Stimulated activated CD8-positive, alpha-beta memory T cell treated with anti-CD3 and anti-CD28 coated beads, Interleukin-7, amount 100 ng/mL, for 24 hours (primary cell): ENCODE measurements at places on chromosomes 7 and 10.

GRCh38 chr7:107789647-107790046, 13.4 kb downstream of the SLC26A3 start:
- no peak for DNase-seq

- DNase-seq, result no peak
Measured at GRCh38 chr10:95278061-95278988, 12.5 kb downstream of the PDLIM1 start.

GRCh38 chr10:29960261-29960660, 99.1 kb downstream of the JCAD start:
- no peak for DNase-seq

DNA sequence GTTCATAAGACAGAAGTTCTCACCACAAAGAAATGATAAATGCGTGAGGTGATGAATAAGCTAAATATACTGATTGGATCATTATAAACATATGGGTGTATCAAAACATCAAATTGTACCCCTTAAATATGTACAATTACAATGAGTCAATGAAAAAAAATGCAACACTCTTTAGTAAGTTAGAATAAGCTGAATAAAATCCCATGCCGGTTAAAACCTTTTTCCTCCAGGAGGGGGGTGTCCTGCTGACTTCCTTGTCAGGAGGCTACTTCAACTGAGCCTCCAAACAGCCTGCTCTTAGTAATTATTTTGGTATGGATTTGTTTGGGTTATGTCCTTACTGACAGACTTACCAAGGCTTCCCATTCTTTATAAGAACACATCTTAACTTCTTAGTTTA, 649.1 kb downstream of the INHBA start:
- DNase-seq, result no peak

- no peak for DNase-seq
Measured at GRCh38 chr7:155007947-155008346, 5.0 kb upstream of the PAXIP1 start.

DNA sequence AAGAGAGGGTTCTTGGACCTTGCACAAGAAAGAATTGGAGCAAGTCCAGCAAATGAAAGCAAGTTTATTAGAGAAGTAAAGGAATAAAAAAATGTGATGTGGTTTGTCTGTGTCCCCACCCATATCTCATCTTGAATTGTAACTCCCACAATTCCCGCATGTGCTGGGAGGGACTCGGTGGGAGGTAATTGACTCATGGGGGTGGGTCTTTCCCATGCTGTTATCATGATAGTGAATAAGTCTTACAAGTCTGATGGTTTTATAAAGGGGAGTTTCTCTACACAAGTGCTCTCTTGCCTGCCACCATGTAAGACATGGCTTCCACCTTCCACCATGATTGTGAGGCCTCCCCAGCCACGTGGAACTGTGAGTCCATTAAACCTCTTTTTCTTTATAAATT, 39.2 kb upstream of the FZD9 start:
- DNase-seq, result no peak

- DNase-seq, result no peak
Measured at GRCh38 chr10:74145133-74145532, 5.5 kb downstream of the AP3M1 start.

- no peak for DNase-seq
Measured at GRCh38 chr7:139072796-139073195, 36.7 kb downstream of the ZC3HAV1 start.

DNA sequence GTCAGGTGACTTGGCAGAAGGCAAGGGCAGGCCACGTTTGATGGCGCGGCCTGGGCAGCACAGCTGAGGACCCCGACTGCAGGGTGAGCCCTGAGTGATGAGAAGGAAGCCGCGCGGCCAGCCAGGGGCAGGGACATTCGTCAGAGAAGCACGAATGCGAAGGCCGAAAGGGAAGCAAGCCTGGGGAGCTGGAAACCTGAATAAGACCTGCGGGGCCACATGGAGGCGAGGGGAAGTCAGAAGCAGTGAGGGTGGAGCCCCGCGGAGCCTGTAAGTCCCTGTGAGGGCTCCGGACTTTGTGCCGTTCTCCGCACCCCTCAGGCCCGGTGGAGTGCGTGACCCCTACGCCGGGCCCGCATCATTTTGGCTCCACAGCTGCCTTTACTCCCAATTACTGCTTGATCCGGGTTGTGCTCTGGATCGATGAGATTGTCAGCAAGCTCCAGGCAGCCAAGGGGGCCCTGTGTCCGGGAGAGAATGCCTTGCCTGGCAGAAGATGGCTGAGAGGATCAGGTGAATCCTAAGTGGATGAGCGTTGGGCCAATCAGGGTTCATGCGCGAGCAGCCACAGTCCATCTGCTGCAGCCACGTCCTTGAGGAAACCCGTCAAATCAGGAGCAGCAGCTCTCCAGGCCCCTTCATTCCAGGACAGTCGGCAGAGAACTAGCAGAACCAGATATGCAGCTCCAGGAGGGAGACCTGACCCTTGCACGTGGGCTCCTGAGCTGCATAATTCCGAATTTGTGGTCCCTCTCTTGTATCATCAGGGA, 293.3 kb upstream of the SHH start:
- no peak for DNase-seq

GRCh38 chr7:46290374-46291049, 369.4 kb upstream of the IGFBP3 start:
- no peak for DNase-seq

- no peak for DNase-seq
Measured at GRCh38 chr10:14200698-14201544, 129.8 kb downstream of the FRMD4A start.

- DNase-seq, result peak; percentile 2
Measured at GRCh38 chr10:15585303-15585715, 134.4 kb downstream of the ITGA8 start.

DNA sequence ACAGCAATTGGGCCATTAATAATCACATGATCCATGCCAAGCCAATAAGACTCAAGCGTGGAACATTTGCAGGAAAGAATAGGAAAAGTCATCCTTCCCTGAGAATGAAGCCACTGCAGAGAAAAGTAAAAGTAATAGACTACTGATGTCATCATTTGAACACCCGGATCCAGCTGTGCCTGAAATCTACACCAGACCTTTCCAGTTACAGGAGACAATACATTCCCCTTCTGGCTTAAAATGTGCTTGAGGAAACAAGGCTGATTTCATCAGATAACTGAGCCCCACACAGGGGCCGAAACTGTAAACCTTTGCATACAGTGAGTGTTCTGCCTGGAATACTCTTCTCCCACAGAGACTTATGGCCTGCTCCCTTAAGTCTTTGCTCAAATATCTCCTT, 232.8 kb downstream of the KCNMA1 start:
- DNase-seq, result no peak

- no peak for DNase-seq
Measured at GRCh38 chr7:41706228-41706930, 3.5 kb upstream of the INHBA start.

- DNase-seq, result no peak
Measured at GRCh38 chr10:44237364-44238049, 147.4 kb downstream of the CXCL12 start.

- no peak for DNase-seq
Measured at GRCh38 chr7:13279854-13280435, 592.5 kb downstream of the ARL4A start.

DNA sequence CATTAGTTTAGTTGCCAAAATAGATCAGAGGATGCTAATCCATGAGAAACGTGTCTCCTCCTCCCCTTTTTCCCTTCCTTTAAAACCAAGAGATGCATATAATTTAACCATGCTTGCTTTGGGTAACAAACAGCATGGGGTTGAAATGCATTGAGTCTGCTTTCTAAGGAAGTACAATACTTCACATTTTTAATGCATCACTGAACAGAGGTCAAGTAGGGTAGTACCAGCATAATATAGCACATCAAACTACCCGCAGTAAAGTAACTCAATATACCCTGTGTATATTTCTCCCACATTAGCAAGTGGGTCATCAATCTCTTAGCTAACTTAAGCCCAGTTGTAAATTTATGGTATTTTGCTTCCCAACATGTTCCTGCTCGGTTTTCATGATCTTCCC, 239.3 kb upstream of the SEMA3C start:
- no peak for DNase-seq

- DNase-seq, result no peak
Measured at GRCh38 chr10:133412381-133412711, 12.1 kb downstream of the SPRN start.

GRCh38 chr7:150435390-150436073, 14.9 kb upstream of the GIMAP8 start:
- DNase-seq, result no peak

GRCh38 chr10:132942101-132943057, at the start of gene CFAP46:
TSS of gene CFAP46 (minus strand) at chr10:132942570. CDS start at chr10:132942484, 86 bp downstream.
- no peak for DNase-seq

DNA sequence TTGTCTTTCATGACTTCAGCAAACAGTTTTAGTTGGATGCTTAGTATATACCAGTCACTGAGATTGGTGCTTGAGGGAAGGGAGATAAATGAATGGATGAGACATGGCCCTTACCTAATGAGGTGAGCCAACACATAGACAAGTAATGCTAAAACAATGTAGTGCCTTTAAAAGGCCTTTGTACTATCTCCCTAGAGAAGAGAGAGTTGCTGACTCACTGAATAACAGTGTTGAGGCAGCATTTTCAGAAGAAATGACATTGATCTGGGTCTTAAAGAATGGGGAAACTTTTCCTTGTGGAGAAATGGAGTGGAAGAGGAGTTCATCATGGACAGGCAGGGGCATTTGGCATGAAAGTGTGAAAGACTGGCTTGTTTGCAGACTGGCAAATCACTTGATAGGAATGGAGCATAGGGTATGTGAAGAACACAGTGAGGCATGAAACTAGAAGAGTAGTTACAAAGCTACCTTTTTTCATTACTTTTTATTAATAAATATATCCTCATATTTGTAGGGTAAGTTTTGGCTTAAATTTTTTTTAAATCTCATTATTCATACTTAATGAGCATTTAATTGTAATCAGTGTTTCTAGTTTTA, 91.2 kb downstream of the KAT6B start:
- no peak for DNase-seq

DNA sequence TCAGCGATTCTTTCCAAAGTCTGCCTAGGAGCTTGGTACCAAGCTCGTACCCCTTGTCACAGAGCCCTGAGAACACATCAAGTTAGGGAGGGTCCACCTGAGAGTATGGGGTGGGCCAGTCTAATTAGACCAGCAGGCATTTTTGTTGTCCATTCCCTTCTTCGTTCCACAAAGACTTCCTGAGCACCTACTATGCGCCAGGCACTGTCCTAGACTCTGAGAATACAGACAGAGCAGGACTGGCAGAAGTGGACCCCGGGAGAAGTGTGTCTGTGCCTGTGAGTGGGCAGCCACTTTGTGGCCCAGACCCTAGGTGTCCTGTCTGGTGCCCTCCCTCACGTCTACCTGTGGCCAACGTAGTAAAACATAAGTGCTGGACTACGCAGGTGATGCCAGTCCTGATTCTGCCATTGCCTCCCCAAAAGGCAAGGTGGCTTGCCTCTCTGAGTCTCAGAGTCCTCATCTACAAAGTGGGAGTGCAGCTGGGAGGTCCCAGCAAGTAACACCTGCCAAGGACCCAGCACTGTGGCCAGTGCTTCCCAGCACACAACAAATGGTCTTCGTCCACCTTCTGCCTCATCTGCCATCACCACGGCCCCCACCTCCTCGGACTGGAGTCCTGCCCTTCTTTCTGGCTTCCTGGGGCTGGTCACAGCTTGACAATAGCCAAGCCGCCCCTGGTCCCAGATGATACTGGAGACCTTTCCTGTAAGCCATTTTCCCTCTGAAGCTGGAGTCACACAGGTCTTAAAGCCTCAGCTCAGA, 54.3 kb upstream of the DUSP5 start:
- DNase-seq, result no peak

GRCh38 chr10:51397695-51398094, 301.7 kb downstream of the CSTF2T start:
- no peak for DNase-seq

DNA sequence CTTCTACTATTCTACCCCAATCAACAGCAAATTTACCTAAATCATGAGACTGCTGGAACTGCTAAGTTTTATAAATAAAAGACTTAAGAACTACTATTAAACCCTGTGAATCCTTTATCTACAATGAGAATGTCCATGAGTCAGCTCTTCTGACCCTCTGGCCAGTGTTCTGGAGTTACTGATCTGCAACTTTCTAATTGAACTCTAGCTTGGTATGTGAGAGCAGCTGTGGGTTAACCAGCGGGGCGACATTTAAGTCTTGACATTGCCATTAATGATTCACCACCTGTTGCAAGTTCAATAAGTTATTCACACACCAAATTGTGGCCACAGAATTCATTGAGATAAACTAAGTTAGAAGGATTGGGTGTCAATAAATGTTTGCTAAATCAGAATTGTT, 359.8 kb downstream of the PCDH15 start:
- no peak for DNase-seq

- no peak for DNase-seq
Measured at GRCh38 chr7:73844848-73845460, 2.6 kb upstream of the METTL27 start.

DNA sequence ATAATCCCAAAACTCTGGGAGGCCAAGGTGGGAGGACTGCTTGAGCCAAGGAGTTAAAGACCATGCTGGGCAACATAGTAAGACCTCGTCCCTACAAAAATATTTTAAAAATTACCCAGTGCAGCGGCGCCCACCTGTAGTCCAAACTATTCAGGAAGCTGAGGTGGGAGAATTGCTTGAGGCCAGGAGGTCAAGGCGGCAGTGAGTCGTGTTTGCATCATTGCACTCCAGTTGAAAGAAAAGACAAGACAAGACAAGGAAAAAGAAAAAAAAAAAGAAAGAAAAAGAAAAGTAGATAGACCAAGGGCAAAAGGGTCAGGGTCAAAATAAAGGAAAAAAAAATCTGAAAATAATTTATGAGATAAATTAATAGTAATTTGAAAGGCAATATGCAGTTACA, 5.8 kb downstream of the ANXA7 start:
- DNase-seq, result no peak

GRCh38 chr7:106279425-106280197, 5.2 kb downstream of the NAMPT start:
- no peak for DNase-seq

- no peak for DNase-seq
Measured at GRCh38 chr7:92691578-92691977, 101.4 kb upstream of the FAM133B start.

DNA sequence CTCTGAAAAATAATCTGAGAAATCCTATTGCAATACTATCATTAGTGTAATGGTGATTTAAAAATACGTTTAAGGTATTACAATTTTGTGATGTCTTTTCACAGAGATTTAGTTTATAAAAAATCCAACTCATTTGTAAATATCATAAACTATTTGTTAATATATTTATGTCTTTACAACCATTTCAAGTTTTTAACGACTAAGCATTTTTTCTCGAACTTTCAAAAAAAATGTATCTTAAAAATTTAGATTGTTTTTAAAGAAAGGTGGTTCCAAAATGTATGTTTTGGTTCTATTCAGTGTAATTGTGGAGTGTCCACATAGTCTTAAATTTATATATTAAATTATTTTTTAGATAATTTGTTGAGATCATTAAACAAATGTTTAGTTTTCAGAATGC, 134.2 kb upstream of the TEX47 start:
- no peak for DNase-seq
